ENCODE measurements at places on chromosomes 16 and 17.

DNA sequence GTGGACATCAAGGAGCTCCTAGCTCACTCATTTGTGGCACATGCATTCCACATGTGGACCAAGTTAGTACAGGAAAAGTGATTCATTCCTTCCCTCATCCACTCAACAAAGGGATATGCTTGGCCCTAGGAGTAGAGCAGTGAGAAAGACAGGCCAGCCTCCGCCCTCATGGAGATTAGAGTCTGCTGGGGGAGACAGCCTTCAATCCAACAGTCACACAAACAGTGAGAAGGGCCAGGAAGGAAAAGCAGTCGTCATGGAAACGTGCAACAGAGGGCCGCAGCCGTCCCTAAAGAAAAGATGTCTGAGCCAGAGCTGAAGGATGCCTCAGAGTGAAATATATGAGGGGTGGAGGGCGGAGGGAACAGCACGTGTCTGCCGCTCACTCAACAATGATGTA lies 109.9 kb downstream of the VPS53 start:
- no peak for DNase-seq

- no peak for DNase-seq
Observed at GRCh38 chr16:28297784-28298510, 5.6 kb downstream of the SBK1 start.

DNA sequence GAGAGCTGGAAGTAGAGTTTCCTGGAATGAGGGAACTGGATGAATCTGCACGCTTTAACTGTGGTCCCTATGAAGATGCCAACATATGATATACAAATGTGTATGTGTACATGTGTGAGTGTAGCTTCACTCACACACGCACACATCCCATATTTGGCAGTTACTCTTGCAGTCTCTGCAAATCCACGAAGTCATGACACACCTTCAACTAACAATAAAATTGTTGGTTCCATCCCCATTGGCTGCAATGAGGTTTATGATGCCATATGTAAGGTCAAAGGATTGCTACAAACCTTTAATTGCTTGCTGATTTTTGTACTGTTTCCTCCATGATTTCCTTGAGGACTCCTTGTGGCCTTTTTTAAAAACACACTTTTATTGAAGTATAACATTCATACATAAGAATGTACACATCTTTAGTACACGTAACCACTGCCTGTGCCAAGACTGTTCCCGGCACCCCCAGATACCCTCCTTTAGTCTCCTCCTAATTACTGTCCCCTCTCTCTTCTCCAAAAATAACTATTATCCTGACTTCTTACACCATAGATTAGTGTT lies 22.0 kb downstream of the MYO1D start:
- DNase-seq, result no peak

- DNase-seq, result no peak
Observed at GRCh38 chr16:12611006-12611477, 192.6 kb downstream of the CPPED1 start.

All from T-helper 1 cell (primary cell).